ENCODE measurements at places on chromosomes 6 and 20. TPM values are rescaled to one million over a fixed set of nuclear protein-coding genes. Genes with fewer than 3 reads are reported as not detected.

- DNase-seq = no peak
Observed at GRCh38 chr20:52270001-52270606, 78.5 kb upstream of the ZFP64 start.

DNA sequence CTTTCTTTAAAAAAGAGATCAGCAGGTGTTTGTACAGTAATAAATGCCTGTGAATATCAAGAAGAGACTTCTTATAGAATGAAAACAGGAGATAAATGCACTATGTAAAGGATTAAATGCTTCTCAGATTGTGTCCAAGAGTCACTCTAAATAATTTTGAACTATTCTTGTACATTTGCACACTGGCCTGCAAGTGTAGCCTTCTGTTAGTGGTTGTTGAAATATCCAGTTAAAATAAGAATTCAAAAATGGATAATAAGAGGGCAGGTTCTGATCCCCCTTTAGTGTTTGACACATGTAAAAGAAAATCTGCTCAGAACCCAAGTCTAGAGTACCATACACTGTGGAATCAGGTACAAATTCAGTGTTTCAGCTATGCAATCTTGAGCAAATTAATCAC lies 91.9 kb downstream of the BCAS1 start:
- no peak for DNase-seq

DNA sequence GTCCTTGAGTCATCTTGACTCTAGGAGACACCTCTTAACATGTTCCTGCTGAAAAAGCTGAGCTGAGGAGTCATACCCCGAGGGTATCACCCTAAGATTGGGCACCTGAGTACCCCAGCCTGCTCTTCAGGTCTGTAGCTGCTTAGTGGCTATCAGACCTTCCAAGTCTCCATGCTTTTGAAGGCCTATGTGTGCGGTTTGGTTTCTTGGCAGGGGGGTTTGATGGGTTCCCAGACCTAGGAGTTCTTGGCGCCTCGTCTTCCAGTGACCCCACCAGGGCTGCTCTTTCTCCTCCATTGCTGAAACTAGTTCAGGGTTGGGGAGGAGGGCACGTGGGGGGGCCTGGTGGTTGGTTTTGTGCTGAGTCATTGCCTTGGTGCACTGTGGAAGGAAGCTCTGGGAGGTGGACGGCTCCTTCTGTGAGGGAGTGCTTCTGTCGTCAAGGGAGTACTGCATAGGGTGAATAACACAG lies 20.1 kb downstream of the IGF2R start:
- DNase-seq = no peak

- DNase-seq = no peak
Observed at GRCh38 chr6:137693711-137694110, 173.3 kb upstream of the TNFAIP3 start.

DNA sequence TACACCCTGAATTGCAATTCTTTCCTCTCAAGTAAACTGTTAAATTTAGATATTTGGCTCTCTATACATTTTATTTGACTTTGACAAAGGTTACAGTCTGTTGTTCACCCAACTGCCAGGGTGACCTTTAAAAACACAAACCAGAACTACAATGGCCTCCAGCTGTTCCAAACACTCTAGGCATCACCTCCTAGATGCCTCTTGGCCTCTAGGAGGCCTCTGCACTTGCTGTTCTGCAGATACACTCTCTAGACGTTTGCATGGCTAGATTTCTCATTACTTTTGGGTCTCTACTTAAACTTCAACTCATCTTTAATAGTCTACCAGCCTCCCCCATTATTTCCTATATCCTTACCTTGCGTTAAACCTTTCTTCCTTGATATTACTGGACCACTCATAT lies 102.8 kb upstream of the BEND3 start:
- peak; percentile 30 for DNase-seq

- no peak for DNase-seq
Observed at GRCh38 chr20:1887756-1888155, 7.5 kb upstream of the SIRPA start.

DNA sequence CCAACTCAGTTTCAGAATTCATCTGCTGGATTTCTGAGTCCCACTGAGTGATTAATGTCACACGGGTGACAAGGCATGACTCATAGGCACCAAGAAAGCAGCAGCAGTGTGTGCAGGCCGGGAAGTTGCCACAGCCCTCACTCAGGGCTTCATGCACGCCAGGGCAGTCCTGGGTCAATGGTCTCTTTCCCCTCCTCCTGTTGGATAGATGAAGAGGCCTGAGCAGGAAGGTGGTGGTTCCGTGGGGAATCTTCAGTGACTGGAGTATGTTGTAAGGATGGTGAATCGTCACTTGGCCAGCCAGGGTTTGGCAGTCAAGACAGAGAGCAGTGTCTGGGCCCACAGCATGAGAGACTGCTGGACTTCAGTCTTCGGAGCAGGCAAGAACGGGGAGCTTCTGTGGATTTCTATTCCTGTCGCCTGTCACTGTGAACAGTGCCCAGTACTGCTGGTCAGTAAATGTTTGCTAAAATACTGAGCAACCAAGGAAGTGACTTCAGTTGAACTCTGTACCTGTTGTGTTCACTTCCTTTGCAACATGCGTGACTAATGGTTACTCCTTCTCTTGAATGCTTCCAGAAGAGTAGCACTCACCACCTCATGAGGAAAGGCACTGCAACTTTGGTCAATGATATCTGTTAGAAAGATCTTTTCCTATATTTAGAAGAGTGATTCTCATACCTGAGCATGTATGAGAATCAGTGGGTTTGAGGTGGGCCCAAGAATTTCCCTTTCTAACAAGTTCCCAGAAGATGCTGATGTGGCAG lies 62.0 kb upstream of the CD93 start:
- DNase-seq = no peak

DNA sequence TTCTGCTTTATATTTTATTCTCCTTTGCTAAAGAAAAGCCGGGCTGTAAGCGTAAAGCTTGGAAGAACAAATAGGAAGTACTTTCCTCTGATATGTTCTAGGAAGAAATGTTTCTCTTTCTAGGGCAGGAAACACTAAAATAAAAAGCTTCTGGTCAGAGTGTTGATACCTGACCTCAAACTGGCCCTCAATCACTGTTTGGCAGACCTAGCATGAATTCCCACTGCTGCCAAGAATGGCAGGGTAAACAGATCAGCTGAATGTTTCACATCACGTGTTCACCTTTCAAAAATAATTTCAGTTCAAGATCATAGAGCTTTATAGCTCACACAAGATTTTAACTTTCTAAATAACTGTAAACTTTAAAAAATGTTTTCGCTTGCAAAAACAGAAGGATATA lies 2.9 kb downstream of the MPC1 start:
- DNase-seq = no peak

GRCh38 chr20:10639737-10640556 lies 33.9 kb downstream of the JAG1 start:
- DNase-seq = no peak

GRCh38 chr6:1591243-1591642 lies 18.5 kb upstream of the FOXC1 start:
- DNase-seq = no peak

The RNF114 gene
- total RNA-seq = 75.7 TPM

Data from H7 (cell line).